ENCODE measurements at places on chromosomes 7 and 10.

DNA sequence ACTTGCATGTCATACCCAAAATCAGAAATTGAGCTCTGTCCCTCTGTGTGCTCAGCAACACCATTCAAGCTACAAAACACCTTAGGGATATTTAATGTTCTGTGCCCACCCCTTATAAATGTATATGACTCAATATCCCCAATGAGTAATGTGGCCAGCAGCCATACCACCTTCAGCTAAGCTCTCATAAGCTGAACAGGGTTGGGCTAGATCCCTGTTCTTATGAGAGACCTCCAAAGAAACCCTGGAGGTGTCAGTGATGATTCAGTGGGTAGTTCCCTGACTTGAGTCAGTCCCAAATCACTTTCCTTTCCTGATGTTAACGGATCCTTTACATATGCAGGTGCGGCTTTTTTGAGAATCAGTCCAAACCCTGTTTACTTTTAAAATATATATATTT is 253.8 kb downstream of the CREB5 start:
- no peak for DNase-seq

- no peak for DNase-seq
Observed at GRCh38 chr10:14971867-14972448, 12.8 kb downstream of the MEIG1 start.

DNA sequence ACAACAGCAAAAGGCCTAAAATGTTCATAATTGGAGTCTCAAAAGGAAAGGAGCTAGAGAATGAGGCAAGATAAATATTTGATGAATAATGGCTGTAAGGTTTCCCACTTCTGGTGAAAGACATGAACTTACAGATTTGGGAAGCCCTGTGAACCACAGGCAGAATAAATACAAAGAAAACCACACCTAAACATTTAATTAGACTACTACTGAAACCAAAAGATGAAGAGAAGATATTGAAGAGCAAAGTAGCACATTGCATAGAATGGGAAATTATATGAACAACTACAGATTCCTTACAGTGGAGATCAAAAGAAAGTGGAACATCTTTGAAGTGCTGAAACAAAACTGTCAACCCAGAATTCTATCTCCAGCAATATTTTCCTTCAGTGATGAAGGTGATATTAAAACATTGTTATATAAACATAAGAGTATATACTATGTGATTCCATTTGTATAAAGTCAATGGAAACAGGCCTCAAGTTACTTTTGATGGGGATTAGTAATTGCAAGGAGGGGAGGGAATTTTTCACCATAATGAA is 191.3 kb upstream of the KAT6B start:
- no peak for DNase-seq

DNA sequence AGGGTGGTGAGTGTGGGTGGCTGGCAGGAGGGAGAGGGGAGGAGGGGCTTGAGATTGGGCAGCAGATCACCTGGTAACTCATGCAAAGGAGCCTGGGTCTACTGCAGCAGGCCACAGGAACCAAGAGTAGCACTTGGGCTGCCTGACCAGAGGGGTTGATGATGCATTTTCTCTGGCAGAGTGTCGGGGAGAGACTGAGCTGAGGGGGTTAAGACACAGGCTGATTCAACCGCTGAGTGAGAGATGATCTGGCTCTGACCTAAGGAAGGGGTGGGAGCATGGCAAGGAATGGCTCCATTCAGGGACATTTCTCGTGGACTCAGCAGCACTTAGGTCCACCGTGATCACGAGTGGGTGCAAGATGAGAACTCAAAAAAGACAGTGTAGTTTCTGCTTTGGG is 115.5 kb upstream of the STK17A start:
- no peak for DNase-seq

- DNase-seq = no peak
Observed at GRCh38 chr10:103648636-103649532, 155.4 kb downstream of the NEURL1 start.

DNA sequence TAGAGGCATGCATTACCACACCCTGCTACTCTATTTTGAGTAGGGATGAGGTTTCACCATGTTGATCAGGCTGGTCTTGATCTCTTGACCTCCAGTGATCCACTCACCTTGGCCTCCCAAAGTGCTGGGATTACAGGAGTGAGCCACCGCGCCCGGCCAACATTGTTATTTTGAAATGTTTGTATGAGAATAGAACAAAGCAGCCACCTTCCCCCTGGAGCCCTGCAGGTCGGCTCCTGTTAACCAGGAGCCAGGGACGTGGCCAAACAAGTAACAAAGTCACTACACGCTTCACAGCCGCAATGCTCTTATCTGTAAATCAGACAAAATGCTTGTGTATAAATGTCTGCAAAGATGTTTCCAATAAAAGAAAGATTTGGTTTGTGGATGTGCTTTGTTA is 295.4 kb downstream of the CNTNAP2 start:
- no peak for DNase-seq

DNA sequence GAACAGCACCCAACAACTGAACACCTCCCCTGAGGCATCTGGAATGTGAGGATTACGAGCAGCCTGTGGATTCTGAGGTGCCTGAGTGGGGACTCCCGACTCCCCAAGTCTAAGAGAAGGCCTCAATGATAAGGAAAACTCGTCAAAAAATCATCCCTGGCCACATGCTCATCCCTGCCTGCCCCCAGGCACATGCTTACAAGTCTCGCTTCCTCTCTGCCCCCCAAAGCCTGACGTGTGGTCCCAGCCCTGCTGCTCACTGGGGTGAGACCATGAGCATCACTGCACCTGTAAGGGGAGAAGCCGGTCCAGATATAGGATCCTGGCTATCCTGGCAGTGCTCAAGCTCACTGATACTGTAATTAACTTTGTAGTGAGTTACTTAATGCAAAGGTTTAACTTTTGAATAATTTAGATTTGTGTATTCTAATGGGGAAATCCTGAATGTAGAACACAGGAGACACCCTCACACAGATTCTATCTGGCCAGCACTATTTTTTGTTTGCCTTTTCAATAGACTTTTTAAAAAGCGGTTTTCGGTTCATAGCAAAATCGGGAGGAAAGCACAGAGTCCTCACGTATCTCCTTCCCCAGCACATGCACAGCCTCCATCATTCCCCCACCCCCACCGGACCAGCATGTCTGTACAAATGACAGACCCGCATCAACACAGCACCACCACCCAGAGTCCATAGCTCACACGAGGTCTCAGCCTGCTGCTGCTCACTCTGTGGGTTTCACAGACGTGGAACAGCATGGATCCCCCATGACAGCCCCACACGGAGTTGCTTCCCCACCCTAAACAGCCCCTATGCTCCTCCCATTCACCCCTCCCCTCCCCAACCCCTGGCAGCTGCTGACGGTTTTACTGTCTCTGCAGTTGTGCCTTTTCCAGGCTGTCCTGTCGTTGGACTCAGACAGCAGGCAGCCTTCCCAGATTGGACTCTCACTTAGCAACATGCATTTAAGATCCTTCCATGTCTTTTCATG is 167.9 kb downstream of the DIP2C start:
- DNase-seq = no peak

DNA sequence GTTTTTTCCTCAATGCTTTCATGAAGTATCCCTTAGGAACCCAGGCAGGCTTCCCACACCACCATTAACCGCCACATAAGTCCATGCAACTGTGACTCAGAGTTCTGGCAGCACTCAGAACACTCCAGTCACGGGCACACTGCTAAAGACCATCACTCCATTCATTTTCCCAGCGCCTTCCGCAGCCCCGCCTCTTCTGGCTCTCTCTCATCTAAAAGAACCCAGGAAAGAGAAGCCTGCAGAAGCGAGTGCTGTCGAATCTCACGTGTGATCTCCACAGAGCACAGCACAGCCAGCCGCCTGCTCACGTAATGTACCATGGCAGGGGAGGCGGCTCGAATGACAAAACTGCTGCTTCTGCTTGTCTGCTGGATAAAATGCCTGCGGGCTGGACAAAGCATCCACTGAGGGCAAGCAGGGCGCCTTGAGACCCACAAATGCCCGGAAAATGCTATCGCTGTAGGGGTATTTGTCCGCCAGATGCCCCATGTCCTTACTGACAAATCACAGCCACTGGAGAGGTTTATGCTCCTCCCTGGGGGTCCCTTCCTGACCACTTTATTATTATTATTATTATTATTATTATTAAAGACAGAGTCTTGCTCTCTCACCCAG is 1.8 kb downstream of the PSMG3 start:
- no peak for DNase-seq

GRCh38 chr7:15419596-15419995 is 142.2 kb downstream of the AGMO start:
- no peak for DNase-seq

DNA sequence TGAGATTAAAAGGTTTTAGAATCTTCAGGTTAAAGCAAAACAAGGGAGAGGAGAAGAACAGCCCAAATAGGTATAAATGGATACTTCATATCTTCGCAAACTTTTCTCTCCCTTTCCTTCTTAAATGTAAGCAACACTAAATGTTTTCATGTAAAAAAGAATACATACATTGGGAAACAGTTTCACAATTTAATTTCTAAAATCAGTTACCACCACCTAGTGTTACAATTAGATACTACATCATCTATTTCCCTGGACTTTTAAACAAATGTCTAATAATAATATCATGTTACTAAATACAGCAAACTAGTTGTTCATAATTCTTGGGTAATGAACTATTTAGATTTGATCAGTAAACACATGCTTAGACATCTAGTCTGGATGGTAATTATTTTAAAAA is 35.8 kb downstream of the MINDY3 start:
- DNase-seq = no peak

- no peak for DNase-seq
Observed at GRCh38 chr10:125742465-125742864, 23.0 kb downstream of the EDRF1 start.
